Coronary artery (tissue), 2 donors: ENCODE measurements at places on chromosomes 16 and 17.

DNA sequence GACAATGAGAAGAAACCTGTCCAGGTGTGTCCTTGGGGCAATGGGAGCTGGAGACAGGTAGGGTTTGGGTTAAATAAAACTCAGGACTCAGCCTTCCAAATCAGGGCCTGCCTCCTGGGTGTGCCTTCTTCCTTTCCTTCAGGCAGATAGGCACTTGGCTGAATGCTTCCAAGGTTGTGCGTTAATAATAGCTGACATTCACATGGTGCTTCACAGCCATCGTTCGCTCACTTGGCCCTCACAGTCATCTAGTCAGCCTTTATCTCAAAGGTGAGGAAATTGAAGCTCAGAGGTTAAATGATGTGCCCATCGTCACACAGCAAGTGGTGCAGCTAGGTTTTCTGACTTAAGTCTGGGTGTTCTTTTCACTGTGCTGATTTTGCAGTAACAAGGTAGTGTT lies 9.5 kb downstream of the NFE2L1 start:
- DNase-seq = no peak

DNA sequence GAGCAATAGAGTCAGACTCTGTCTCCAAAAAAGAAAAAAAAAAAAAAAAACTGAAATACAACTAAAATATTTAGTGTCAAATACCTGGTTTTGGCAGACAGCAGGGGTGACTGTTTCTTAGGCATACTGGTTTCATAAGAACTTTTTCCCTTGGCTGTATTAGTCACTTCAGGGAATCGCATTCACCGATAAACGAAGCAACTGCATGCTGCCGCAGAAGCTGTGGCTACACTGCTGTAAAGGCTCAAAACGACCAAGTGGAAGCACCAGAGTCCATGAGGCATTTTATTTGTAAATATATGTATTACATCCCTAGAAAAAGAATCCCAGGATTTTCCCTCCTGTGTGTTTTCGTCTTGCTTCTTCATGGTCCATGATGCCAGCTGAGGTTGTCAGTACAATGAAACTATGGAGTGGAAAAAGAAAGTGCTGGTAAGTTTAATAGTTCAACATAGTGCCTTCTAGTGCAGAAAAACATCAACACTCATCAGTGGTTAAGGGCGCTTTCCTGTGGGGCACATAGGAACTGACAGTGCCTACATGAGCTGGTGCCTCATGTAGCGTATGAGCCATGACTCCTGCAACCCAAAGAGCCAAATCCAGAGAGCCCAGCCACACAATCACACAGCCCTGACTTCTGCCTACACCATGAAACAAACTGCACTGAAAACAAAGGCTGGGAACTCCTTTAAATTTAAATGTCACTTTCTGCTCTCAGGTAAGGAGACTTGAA lies 7.3 kb downstream of the RPS15A start:
- no peak for DNase-seq

DNA sequence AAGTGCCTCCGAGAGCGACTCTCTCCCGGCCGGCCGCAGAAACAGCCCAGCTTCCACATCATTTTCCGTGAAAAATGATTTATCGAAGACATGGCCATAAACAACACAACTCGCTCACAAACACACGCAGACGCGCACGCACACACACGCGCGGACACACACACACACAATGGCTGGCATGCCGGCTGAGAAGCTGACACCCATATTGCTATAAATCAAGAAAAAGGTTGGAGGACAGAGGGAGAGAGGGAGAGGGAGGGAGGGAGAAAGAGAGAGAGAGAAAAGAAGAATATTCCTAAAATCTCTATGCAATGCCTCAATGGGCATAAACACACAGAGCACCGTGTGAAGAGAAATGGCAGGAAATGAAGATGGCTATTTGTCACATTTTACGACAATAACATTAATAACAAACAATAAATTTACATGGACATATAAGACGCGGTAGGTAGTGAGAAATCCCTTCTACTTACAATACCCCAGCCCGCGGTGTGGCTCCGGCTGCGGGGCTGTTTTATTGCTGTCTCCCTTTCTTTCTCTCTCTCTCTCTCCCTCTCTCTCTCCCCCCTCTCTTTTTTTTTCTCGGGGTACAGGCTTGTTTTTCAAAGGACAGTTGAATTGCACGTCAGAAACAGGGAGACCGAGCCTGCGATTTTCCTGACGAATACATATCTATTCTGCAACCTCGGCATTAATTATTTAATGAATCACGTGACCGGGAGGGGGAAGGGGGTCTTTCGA lies 9.5 kb downstream of the HOXB4 start:
- no peak for DNase-seq

- DNase-seq = no peak
Measured at GRCh38 chr16:10136916-10137315, 45.3 kb downstream of the GRIN2A start.

DNA sequence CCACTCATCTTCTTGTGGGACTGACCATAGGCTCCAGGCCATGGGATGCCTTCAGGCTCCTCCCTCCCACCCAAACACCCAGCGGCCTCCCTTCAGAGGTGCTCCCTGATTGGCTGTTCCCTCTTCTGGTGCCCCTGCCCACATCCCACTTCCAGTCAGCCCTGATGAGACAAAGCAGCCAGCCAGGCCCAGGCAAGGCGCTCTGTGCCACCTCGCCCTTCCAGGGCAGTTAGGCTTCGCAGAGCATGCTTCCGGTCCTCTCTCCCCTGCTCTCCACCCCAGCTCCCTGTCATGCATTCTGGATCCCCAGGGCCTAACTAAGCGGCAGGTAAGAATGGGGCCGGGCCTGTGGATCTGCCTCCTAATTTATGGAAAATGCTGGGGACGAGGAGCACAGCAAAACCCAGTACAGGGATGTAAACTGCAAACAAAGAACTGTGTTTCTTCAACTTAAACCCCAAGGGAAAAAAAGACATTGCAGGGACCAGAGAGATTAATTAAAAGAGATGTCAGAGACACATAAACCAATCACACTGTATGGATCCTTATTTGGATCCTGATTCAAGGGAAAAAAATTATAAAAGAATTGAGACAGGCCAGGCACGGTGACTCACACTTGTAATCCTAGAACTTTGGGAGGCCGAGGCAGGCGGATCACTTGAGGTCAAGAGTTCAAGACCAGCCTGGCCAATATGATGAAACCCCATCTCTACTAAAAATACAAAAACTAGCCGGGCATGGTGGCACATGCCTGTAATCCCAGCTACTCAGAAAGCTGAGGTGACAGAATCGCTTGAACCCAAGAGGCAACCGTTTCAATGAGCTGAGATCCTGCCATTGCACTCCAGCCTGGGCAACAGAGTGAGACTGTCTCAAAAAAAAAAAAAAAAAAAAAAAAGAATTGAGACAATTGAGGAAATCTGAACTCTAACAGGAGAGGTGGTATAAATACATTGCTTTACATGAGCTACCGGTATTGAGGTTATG lies 26.0 kb downstream of the ZDHHC7 start:
- DNase-seq = no peak
